ENCODE measurements at places on chromosomes 2 and 18.
A peak's percentile ranks its signal among the peaks of the same experiment; 100 is the strongest.

DNA sequence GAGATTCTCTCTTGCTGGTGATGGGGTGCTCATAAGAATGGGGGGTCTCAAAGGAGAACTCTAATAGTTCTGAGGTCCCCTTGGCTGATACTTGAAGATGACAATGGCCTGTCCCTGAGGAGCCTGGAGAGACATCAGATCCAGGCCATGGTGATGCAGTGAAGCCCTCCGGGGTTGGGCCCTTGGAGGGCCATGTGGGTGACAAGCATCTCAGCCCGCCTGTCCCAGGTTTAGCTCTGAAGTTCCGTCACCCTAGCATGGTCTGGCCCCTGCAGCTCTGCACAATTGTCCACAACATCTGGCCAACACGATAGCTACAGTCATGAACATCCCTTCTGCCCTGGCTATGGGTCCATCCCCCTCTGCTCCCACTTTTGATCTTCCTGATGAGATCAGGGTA, 202.8 kb upstream of the HS6ST1 start:
- DNase-seq = no peak

DNA sequence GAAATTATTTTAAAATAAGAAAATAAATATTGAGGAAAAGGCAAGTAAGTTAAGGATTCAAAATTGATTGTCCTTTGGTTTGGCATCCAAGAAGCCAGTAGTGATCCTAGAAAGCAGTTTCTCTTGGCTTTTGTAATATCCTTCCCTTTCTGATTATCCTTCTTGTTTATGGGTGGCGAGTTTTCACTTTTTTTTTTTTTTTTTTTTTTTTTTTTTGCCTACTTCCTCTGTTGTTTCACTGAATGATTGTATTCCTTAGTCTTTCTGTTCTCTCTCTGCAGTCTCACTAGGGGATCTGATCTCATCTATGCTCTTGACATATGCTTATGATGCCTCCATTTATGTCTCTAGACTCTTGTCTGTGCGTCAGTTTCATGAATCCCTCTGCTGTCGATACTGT, 4.2 kb downstream of the NAPG start:
- DNase-seq = no peak

DNA sequence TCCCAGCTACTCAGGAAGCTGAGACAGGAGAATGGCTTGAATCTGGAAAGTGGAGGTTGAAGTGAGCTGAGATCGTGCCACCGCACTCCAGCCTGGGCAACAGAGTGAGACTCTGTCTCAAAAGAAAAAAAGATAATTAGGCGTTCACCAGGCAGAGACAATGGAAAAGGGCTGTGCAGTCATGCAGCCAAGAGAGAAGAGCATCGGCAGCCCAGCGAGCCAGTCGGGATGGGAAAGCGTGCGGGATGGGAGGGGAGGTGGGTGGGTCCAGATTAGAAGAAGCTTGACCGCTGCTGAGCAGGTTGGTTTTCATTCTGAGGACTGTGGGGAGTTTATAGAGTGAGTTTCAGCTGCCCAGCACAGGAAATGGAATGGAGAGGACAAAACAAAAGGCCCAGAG, 15.0 kb upstream of the CYS1 start:
- DNase-seq = no peak

- DNase-seq = no peak
Measured at GRCh38 chr2:86789687-86790133, 1.0 kb downstream of the CD8A start.

DNA sequence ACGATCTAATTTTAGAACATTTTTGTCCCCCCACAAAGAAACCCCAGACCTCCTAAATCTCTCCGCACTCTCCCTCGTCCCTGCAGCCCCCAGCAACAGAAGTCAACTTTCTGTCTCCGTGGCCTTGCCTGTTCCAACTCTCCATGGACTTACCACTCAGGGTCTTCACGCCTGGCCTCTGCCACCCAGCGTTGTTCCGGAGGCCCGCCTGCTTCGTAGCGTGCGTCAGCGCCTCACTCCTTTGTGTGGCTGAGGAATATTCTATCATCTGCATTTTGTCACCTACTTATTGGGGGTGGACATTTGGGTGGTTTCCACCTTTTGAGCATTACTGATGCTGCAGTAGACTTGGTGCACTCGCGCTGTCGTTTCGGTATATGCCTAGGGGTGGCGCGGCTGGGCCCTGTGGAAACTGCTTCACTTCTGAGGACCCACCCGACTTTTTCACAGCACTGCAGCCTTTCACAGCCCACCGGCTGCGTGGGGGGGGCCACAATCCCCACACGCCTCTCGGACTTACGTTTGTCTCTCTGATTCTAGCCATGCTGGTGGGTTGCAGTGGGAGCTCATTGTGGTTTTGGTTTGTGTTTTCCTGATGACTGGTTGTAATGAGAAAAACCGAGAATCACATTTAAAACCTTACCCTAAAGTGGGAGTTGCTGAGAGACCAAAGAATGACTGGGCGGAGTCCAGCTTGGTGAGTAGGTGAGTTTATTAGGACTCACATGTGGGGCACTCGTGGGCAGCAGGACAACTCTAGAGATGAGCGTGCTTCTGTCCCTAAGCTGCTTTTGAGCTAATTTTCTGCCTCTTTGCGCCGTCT, 1.4 kb upstream of the HSBP1L1 start:
- no peak for DNase-seq

- no peak for DNase-seq
Measured at GRCh38 chr18:55488473-55488872, 99.5 kb downstream of the TCF4 start.

- no peak for DNase-seq
Measured at GRCh38 chr2:200306931-200307723, 634 bp downstream of the SPATS2L start.

GRCh38 chr2:232545511-232546375, 4.6 kb downstream of the TIGD1 start:
- no peak for DNase-seq

- no peak for DNase-seq
Measured at GRCh38 chr2:239353692-239354091, 47.1 kb downstream of the HDAC4 start.

DNA sequence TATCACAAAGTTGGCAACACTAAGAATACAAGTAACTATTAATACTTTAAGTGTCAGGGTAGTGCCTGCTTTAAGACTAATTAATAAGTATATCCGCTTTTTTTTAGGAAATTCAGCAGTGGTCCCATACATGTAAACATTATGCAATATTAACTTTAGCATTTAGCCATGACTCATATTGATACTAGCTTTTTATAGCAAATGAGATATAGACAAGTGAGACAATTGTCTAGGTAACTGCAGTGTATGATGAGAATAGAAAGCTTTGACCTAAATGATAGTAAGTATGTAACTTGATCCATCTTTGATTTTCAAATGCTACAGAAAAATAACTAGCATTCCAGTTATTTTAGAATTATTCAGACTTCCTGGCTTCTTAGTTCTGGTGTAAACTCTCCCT, 27.4 kb upstream of the VRK2 start:
- DNase-seq = no peak

- no peak for DNase-seq
Measured at GRCh38 chr2:167853717-167854116, 393.7 kb downstream of the STK39 start.

- no peak for DNase-seq
Measured at GRCh38 chr2:101899871-101900270, 91.9 kb upstream of the IL1R2 start.

- DNase-seq = peak; percentile 44
Measured at GRCh38 chr2:88669482-88670214, 21.8 kb upstream of the RPIA start.

GRCh38 chr2:60806988-60807681, 51.1 kb downstream of the PAPOLG start:
- DNase-seq = no peak

DNA sequence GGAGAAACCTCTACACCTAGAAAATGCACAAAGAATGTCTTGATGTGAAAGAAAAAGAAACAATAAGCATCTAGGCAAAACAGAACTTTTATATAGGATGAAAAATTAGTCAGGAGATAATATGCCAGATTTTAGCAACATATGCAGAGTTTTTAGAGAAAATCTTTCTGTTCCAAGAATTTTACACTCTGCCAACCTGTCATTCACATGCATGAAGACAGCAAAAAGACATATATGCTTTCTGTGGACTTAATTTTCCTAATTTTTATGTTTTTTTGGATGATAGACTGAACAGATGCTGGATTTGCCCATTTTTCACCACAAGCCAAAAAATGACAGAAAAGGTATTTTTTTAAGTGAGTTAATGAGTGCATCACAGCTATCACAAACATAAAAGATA, 637.3 kb downstream of the TRIB2 start:
- DNase-seq = no peak

GRCh38 chr2:66228128-66228547, 206.8 kb upstream of the MEIS1 start:
- DNase-seq = no peak

DNA sequence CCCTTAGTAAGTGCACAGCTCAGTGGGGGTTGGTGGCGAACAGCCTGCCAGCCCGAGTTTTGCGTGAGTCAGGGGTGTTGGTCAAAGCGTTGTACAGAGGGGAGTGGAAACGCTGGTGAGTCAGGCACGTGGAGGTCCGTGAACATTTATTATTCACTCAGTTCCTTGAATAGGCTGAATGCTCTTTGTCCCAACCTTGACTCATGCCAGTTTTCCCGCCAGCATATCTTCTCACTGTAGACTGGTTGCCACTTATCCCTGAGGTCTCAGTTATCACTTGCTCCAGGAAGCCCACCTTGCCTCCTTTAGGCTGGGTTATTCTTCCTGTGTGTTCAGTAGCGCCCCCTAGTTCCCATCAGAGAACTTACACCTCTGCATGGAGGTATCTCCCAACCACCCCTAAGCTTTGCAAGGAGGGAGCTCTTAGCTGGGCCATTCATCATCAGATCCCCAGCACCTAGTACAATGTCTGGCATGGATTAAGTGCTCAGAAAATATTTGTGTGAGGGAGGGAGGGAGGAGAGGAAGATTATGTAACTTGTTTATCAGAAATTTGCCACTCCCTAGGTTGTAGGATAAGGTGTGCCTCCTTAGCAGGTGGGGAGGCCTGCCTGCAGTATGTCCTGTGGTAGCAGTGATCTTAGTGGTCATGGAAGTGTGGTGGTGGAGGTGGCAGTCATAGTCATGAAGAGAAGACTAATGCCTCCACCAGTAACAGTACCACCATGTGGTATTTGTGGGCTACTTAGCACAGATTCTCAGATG, 72.1 kb downstream of the CABLES1 start:
- DNase-seq = no peak

GRCh38 chr18:23587220-23587642, 925 bp upstream of the NPC1 start:
- DNase-seq = no peak

GRCh38 chr2:154527962-154528361, 170.5 kb upstream of the KCNJ3 start:
- DNase-seq = no peak

DNA sequence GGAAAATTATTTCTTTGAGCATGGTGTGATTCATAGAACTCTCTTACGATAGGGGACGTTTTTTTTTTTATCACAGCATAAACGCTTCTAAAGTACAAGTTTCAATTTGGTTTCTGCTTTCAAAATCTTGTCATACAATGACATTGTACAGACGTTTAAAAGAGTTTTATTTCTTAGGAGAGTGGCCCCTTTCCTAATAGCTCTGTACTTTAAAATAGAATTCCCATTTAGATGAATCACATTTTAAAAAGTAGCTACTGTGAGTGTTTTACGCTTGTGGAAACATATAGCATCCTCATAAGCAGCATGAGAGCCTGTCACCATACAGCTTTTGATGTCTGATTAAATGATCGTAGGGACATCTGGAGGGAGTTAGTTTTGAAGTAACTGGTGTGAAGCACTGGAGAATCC, 510.9 kb downstream of the PARD3B start:
- no peak for DNase-seq

- DNase-seq = no peak
Measured at GRCh38 chr2:64177315-64177714, 33.1 kb upstream of the PELI1 start.

DNA sequence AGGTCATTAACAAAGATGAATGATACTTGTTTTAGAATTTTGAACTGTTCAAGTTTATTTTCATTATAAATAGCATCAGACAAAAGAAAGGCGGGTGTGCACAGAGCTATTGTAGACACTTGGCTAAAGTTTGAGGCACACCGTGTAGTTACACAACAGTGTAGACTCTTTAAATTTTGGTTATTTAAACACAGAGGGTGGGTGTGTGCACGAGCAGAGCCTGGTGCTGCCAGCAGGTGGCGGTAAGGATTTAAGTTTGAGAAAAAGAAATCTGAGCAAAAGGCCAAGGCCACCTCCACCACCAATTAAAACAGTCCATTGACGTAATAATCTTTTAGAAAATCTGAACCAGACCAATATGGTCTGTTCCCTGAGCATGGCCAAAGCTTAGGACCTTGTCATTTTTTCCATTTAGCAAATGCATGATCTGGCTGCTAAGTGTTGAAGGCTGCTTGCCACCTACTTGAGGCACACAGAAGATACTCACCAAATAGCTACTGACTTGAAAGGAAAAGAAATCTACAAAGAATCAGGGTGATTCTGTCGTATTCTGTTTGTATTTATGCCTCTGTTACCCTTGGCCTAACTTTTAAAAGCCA, 14.3 kb downstream of the COPS7B start:
- peak; percentile 24 for DNase-seq

GRCh38 chr2:196170213-196170605, 1.2 kb downstream of the STK17B start:
- no peak for DNase-seq

DNA sequence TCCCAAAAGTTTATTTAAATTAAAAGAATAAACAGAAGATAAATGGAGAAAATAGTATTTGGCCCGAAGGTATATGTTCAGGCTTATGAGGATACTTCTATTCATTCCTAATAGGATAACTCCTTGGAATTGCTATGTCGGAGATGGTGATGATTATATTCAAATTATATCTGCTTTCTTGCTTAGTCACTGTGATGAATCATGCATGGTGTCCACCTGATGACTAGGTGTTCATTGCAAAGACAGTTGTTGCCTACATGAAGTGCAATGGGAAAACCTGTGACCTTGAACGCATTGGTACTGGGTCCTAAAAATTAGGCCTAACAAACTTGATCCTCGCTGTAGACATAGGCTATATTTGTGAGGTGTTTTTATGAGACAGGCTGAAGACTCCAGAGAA, 617.3 kb upstream of the ZEB2 start:
- no peak for DNase-seq

DNA sequence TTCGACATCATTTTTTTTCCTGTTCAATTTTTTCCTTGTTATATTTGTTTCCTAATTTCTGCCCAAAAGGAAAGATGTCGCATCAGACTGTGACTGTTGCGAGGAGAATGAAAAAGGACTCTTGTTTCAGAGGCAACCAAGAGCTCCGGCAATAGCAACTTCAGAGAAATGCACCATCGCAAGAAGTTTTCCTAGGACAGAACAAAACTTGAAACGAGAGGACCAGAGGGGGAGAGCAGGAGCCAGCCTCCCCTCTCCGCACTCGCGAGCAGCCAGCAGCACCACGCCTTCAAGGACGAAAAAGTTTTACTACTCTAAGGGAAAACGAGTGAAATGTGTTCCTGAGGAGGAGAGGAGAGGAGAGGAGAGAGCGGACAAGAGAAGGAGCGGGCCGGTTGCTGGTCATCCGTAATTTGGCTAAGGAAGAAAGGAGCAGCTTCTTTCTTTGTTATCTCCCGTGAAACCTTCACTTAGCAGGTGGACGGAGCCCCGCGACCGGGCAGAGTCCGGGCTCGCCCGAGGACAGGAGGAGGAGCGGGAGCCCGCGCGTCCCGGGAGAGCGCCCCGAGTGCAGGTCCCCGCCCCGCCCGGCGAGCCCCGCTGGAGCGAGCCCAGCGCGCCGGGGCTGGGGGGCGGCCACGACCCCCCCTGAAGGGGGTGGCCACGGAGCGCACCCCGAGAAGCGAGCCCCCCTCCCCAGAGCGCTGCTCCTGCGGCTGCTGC, 744 bp downstream of the POU3F3 start:
- DNase-seq = no peak

Measured in NCI-H1694 (cell line).